ENCODE measurements at places on chromosomes 2 and 18.

DNA sequence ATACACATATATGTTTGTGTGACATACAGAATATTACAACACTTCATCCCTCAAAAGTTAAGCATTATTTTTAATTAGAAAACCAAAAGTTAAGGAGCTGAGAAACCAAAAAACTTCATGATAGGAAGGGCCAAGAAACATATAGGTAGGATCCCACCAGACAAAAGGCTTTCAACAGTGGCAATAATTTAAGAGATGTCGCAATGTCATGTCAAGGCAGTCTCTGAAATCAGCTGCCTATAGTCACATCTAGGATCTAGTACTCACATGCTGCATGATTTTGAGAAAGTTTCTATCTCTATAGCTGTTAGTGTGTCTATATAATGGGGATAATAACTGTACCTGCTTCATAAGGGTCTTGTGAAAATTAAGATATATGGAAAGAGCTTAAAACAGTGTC lies 72.7 kb downstream of the SPIRE1 start:
- no peak for DNase-seq

- no peak for DNase-seq
Observed at GRCh38 chr2:200962811-200963123, 693 bp downstream of the ORC2 start.

GRCh38 chr2:216090369-216090786 lies 8.7 kb downstream of the TMEM169 start:
- DNase-seq: no peak

GRCh38 chr2:177429688-177430325 lies 37.2 kb downstream of the AGPS start:
- peak; percentile 54 for DNase-seq

GRCh38 chr2:26657265-26657664 lies 16.1 kb upstream of the CIB4 start:
- DNase-seq: no peak

DNA sequence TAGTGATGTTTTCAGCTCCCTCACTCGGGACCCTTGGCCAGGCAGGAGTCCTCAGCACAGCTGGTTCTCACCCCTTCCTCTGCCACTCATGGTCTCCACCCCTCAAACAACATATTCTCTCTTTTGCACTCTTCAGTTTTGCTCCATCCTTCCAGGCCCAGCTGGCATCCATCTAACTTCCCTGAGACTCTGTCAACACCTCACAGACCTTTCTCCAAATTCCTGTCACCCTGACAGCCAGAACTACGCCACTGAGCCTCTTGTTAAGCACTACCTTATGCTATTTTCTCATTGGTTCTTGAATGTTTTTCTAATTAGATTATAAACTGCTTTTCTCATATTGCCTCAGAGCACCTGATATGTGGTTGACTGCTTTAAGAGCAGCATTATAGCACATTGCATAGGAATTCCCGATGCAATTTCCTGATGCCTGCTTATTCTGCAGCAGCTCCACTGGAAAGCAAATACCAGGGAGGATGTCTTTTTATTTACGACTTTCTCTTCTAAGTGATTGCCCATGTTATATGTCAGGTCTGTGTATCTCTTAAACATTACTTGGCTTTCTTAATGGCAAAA lies 12.4 kb upstream of the INO80C start:
- DNase-seq: no peak

DNA sequence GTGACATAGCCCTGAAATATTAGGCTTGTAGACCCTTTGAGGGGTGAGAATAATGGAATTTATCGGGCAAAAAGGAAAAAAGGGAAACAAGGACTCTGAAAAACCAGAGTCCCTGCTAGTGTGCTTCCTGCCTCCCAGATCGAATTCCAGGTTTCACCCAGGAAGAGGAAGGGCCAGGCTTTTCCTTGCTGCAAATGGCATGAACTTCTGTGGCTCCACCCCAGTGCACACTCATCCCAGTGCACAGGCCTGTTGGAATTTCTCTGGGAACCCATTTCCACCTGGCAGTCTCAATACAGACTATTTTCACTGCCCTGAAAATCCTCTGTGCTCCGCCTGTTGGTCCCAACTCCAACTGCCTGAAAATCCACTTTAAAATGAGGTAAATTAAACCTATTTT lies 29.9 kb downstream of the C18orf54 start:
- peak; percentile 11 for DNase-seq

GRCh38 chr2:165015052-165015642 lies 59.8 kb upstream of the SLC38A11 start:
- peak; percentile 66 for DNase-seq

- no peak for DNase-seq
Observed at GRCh38 chr2:213290501-213290900, 6.2 kb downstream of the SPAG16 start.

DNA sequence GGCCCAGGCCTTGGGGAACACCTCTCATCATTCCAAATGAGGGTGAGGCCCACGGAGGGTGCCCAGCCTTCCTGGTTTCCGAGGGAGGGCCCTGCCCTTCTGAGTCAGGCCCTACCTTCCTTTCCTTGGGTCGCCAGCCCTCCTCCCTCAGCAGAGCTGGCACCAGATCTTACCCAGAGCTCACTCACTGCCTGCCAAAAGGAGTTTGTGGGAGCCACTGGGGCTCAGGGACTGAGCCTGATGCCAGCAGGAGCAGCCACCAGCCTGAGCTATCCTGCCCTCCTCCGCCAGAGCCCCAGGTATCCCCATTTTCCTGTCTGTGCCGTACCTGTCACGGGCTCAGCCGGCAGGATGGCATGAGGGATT lies 64.1 kb downstream of the NRP2 start:
- DNase-seq: no peak

- no peak for DNase-seq
Observed at GRCh38 chr2:74504591-74504990, 2.9 kb downstream of the PCGF1 start.

GRCh38 chr2:11175293-11175795 lies 20.1 kb downstream of the SLC66A3 start:
- peak; percentile 70 for DNase-seq

GRCh38 chr2:85959185-85959584 lies 70.4 kb upstream of the ST3GAL5 start:
- no peak for DNase-seq

GRCh38 chr18:22185273-22185672 lies 15.9 kb downstream of the GATA6 start:
- no peak for DNase-seq

DNA sequence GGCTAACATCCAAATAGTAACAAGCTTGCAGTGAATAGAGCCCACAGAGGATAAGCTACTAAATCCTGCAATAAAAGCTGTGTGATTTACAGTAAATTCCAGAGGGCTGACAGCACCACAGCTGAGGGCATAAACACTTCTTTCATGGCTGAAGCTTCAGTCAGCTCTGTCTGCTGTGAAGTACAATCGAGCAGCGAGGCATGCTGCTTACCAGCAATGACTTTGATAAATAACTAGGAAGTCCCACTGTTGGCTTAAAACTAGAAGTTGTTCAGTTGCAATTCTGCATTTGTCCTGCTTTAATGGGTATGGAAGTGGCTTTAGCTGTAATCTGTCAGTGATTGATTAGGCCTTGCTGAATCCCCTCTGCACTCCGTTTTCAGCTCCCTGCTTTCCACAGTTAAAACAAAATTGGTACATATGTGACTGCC lies 65.2 kb upstream of the FIGN start:
- DNase-seq: peak; percentile 49

DNA sequence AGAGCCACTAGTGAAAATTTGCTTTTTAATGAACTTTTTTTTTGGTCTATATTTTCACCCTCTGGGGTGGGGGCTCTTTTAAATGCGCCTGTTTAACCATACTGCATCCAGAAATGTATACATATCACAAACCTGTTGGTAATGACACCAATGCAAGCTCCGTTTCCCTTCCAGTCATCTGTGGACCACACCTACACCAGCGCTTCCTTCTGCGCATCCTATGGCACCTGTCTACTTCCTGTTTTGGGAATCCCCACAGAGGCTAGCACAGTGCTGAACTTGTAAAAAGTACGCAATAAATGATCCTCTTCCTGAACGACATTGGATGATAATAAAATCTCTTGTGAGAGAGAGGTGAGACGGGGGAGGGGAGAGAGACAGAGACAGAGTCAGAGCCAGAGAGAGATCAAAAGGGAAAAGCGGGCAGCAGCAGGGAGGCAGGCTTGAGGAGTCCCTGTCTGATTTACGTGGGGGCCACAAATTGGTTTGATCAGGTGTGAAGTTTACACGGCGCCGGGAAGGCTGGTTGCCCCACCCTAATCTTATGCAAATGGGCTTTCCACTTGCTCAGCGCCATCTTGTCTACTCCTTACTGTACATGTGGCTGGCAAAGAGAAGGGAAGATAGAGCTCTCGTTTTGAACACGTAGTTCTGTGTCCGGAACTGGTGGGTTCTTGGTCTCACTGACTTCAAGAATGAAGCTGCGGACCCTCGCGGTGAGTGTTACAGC lies 38.1 kb upstream of the SLC38A11 start:
- no peak for DNase-seq

- DNase-seq: no peak
Observed at GRCh38 chr18:14285053-14285452, 152.8 kb upstream of the ZNF519 start.

GRCh38 chr2:211457325-211457724 lies 900.9 kb downstream of the CPS1 start:
- DNase-seq: no peak

- DNase-seq: no peak
Observed at GRCh38 chr18:21099442-21099841, 12.2 kb downstream of the ROCK1 start.

DNA sequence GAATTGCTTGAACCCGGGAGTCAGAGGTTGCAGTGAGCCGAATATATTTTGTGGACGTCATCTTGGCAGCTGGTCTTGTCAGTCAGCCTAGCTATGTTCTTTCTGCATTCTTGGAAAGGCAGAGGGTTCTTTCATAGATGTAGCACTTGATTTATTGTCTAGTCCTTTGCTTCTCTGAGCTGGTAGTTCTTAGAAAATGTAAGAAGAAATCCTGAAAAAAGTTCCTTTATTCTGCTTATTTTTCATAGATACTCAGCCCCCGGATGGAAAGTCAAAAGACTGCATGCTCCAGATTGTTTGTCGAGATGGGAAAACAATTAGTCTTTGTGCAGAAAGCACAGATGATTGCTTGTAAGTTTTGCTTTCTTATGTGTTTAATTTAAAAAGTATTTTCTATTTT lies 21.3 kb downstream of the PLEKHB2 start:
- DNase-seq: no peak

GRCh38 chr2:202036601-202037037 lies 3.0 kb downstream of the FZD7 start:
- no peak for DNase-seq

DNA sequence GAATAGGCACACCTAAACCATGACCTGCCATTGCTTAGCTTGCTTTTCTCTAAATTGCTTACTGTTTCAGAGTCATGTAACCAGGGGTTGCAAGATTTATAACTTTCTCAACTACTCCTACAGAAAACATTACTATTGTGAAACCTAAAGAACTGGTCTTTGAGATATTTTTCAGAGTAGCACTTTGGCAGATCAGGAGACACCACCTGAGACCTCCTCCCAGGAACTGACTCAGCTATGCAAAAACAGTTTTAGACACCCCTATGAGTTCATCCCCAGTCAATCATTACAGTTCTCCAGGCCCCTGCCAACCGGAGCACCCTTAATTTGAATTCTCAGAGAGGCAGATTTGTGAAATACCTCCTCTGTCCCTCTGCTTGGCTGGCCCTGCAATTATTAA lies 80.3 kb downstream of the MBOAT2 start:
- no peak for DNase-seq

DNA sequence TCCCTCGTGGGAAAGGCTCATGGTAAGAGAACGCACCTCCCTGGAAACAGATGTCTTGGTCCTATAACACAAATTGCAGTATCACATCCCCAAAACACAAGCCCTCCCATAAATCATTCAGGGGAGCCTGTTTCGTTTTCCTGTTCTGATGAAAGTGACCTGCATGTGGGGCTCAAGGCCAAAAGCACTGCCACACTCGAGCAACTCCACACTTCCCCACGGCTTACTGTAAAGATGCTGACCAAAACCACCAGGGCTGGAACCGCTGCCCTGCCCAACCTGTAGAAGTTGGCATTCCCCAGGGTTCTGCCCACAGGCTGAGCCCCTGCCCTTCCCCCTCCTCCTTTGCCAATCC lies 139.7 kb downstream of the BCL11A start:
- DNase-seq: no peak

DNA sequence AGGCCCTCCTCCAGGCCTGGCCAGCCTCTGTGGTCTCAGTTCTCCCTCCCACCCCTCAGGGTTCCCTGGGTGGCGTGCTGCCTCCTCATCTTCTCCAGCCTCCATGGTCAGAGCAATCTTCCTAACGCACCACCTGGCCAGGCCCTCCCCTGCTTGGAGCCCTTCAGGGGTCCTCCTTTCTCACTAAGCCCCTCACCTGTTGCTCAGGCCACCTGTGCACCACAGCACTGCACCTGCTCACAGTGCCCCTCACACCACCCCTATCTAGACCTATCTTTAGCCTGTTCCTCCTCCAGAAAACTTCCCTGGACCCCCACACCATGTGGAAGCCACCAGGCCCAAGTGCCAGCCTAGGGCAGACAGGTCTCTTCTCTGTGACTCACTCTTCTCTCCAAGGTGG lies 267.1 kb downstream of the ATAD2B start:
- DNase-seq: no peak

- peak; percentile 54 for DNase-seq
Observed at GRCh38 chr18:45954070-45954934, 12.8 kb downstream of the EPG5 start.
